ENCODE measurements at places on chromosomes 4 and X.

GRCh38 chr4:176957353-176958118 is 164.8 kb upstream of the VEGFC start:
- no peak for DNase-seq

DNA sequence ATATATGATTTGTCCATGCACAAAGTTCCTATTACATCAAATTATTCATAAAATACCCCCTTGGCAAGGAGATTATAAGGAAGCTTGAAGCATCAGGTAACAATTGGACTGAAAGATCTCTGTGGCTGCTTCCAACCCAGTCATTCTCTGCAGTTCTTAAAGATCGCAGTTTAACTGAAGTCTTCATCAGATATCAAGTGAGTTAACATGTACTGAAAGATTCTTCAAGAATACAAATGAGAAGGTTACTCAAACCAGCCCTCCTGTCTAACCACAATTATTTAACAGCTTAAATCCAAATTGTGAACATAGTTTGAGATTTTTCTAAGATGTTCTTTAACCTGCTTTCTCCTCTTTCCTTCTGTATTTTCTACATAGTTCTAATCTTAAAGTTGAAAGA is 56.1 kb downstream of the SLC10A7 start:
- no peak for DNase-seq

DNA sequence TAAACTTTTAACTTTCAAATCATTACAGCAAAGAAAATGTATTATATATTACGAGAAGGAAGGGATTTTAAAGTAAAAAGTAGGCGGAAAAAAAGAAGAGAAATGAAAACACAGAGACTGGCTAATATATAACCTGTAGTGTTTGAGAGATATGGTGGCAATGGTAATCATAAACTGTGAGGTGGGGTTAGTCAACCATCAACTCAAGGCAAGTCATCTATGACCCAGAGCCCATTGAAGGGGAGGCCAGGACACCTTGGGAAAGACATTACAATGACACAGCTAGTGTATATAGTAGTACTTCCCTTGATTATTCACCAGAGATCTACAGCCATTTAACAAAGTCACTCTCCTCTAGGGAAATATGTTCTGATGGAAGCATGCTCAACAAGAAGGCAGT is 423.9 kb upstream of the PITX2 start:
- no peak for DNase-seq

- DNase-seq = no peak
Observed at GRCh38 chrX:24594501-24594900, 52.6 kb downstream of the PCYT1B start.

DNA sequence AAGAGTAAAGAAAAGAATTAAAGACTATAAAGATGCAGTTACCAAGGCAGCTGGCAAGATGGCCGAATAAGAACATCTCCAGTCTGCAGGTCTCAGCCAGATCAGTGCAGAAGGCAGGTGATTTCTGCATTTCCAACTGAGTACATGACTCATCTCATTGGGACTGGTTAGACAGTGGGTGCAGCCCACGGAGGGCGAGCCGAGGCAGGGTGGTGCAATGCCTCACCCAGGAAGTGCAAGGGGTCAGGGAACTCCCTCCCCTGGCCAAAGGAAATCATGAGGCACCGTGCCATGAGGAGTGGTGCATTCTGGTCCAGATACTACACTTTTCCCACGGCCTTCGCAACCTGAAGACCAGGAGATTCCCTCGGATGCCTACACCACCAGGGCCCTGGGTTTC is 20.5 kb downstream of the SPIN4 start:
- no peak for DNase-seq

GRCh38 chr4:183140911-183141320 is 41.9 kb downstream of the WWC2 start:
- DNase-seq = no peak

DNA sequence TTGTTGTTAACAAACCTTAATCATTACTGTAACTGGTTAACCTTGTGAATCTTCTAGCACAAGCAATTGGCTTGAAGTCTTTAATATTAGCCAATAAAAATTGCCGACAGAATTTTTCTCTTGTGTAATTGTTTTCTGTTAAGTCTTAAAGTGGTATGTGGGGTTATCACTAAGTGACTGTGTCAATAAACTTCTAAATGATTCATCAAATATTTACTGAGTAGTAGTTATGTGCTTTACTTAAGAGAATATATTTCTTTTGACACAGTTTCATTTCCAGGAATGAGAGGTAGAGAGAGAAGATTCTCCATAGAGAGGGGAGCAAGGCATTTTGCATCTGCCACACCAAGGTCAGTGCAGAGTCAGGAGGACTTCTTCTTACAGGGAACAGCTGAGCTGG is 2361.6 kb upstream of the AGA start:
- no peak for DNase-seq

GRCh38 chr4:5865896-5866599 is 26.8 kb downstream of the CRMP1 start:
- no peak for DNase-seq

DNA sequence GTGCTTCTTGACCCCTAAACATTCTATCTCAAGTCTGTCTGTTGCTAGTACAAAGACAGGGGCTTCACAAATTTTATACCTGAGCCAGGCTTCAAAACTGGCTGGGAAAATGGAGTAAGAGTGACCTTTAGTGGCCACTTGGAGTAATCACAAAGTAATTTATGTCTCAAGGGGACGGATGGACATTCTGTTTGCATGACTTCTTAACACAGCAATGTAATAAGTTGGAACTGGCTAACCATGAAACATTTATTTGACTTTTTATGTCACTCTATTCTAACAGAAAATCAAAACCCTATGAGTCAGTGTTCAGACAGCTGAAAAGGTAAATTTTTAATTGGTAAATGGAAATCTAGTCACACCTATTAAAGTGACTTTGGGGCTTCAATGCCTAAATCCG is 600.6 kb downstream of the ANKRD50 start:
- DNase-seq = peak; percentile 80

- no peak for DNase-seq
Observed at GRCh38 chrX:19855700-19856381, 31.6 kb downstream of the SH3KBP1 start.

DNA sequence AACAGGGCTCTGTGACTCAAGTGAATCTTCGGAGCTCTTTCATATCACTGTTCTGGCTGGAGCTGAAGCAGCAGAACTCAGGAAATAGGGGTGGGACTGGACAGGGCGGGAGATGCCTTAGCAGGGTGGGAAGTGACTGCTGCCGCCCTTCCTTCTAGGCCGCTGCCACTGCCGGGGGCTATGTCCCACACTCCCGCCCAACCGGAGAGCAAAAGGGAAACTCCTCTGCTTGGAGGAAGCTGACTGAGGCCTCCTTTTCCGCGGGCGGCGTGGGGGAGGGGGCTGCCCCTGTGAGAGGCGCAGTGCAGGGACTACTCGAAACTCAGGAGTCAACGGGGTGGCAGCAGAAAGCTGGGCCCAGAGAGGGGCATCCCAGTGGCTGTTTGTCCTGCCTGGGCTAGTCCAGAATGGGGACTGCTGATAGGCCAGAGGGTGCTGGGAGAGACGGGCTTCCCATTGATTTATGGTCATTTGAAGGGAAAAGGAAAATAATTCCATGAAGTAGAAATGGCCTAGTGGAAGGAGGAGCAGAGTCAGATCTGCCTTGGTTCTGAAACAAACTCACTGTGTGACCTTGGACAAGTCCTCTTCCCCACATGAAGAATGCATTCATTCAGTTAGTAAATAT is 36.9 kb downstream of the STARD8 start:
- DNase-seq = no peak

GRCh38 chrX:72352786-72353185 is 47.1 kb upstream of the CITED1 start:
- DNase-seq = no peak

GRCh38 chrX:2714551-2714950 is 23.5 kb downstream of the CD99 start:
- no peak for DNase-seq

GRCh38 chr4:148110169-148110568 is 332.0 kb downstream of the NR3C2 start:
- no peak for DNase-seq

DNA sequence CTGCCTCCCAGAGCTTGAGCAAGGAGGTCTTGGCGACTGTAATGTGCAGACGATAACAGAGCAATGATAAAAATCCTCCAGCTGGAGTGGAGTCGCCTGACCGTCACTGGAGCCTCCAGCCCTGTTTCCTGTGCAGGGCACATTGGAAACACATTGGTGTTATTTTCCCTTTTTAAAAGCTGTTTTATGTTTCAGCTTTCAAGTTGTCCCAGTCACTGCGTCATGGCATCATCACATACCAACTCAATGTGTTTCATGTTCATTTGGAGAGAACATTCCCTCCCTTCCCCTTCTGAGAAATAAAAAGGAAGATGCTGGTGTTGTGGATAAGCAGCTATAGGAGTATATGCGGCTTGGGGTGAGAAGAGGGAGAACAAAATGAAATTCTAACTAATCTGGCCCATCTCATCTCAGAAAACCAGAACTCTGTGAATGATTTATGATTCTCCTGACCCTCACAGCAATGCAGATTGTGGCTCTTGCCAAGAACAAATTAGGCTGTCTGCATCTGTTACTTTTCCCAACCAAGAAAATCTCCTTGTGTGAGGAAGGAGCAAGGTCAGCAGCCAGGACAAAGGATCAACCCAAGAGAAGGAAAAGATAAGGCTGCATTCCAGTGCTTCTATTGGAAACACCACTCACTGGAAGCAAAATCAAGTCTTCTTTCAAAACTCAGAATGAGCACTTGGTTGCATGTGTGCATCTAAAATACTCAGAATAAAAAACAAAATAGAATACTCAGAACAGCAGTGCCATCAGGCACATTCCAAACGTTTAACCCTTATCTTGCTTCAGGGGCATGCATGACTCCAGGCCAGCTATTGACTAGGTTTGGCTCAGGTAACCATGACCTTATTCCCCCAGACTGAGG is 134.4 kb downstream of the RASL11B start:
- peak; percentile 79 for DNase-seq

DNA sequence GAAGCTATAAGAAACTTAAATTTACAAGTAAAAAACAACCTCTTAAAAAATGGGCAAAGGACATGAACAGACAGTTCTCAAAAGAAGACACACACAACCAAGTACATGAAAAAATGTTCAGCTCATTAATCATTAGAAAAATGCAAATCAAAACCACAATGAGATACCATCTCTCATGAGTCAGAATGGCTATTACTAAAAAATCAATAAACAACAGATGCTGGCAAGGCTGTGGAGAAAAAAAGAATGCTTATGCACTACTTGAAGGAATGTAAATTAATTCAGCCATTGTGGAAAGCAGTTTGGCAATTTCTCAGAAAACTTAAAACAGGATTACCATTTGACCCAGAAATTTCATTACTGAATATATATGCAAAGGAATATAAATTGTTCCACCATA is 666.3 kb upstream of the GRIA3 start:
- peak; percentile 47 for DNase-seq

GRCh38 chr4:88719381-88719780 is 21.8 kb upstream of the NAP1L5 start:
- no peak for DNase-seq

DNA sequence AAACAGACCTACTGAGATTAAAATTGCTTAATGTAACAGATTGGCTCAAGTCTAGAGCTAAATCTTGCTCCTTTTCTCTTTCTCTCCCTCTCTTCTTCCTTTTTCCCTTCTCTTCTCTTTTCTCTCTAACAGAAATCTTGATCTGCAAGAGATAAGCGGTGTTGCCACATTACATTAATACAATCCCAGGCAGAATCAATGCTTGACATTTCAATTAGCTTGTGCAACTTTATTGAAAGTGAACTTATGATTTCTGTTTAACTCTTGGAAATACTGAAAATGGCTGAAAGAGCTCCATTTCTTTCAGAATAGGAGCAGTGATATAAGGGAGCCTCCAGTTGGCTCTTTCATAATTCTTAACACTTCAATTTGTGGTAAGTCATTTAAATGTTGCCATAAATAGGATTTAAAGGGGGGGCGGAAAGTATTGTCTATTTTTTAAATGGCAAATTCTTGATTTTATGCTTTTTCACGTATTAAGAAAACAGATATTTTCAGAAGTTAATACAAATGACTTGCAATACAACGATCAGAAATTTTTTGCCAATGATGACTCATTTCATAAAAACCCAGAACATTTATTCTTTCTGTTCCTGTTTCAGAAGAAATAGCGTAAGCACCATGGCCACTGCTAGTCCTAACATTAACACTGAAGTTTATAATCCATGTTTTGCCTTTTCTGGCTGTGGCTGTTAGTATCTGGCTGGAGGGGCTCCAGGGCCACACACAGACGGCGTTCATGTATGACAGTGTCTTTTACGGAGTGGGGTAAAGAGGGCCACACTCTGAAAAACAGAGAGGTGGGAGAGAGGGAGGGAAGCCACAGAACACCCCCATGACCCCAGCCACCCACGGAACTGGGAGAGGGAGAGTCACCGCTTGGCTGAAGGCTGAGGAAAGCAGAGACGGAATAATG is 115.7 kb upstream of the FAT1 start:
- peak; percentile 72 for DNase-seq

DNA sequence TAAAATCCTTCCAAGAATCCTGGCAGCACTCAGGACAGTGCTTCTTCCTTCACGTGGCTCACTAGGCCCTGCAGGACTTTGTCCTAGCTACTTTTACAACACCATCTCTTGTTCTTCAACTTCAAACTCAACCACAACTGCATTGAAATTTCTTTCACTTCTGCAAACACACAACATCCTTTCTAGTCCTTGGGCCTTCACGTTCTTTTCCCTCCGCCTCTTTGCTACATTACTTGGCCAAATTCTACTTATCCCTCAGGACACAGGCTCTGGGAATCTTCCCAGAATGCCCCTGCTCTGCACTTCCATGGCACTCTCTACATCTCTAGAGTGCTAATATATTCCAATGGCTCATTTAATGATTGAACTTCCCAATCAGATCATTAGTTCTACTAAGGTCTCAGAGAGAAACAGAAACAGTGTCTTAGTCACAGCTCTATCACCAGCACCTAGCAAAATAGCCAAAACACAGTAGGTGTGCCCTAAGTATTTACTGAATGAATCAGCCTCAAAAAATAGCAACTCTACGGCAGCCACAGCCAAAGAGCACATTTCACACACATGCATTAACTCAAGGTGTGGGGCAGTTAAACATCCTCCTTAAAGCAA is 73.3 kb downstream of the MANBA start:
- no peak for DNase-seq

GRCh38 chrX:150594584-150594983 is 26.2 kb downstream of the MTM1 start:
- DNase-seq = no peak

GRCh38 chrX:100217547-100217946 is 192.5 kb downstream of the PCDH19 start:
- no peak for DNase-seq

DNA sequence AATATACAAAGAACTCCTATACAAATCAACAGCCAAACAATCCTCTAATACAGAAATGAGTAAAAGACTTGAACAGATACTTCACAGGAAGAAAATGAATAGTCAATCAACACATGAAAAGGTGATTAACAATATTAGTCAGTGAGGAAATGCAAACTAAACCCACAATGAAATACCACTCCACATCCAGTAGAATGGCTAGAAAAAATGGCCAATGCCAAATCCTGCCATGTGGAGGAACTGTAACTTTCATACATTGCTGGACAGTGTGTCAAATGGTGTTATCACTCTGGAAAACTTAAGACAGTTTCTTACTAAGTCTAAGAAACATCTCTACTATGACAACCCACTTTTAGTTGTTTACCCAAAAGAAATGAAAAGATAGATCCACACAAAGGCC is 59.5 kb downstream of the NSG1 start:
- DNase-seq = no peak
